ENCODE measurements at places on chromosomes 7 and 10.

DNA sequence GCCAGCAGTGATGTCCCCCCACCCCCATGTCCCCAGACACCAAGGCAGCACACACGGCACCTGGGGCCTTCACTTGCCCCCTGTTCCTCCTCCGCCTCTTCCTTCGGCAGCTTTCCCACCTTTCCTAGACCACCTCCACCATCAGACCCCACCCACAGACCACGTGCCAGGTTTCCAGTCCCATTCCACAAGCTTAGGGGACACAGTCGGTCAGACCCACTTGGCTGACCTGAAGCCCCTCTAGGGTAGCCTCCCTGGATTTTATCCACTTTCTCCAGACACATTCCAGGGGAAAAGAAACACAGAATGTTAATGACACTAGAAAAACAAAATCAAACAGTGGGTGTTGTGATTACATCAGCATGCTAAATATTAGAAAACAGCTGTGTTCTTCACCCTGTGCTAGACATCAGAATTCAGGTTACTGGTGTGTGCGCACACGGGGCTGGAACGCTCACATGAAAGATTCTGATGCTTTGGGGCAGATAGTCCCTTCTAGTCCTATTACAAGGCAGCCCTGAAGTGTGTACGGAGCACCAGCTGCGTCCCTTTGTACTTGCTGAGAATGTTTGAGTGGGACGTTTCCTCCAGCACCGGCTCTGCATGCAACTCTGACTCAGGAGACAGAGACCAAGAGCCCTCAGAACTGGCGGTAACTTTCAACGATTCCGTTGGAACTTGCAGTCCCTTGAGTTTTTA, 75.5 kb upstream of the PPP2R2D start:
- DNase-seq = no peak

- no peak for DNase-seq
Observed at GRCh38 chr10:80315391-80315790, 25.9 kb upstream of the MAT1A start.

- no peak for DNase-seq
Observed at GRCh38 chr7:55493408-55493807, 78.9 kb downstream of the VOPP1 start.

- DNase-seq = no peak
Observed at GRCh38 chr7:30057741-30058140, 29.5 kb downstream of the PLEKHA8 start.

- DNase-seq = no peak
Observed at GRCh38 chr10:92572362-92573090, 1.4 kb downstream of the IDE start.

- DNase-seq = no peak
Observed at GRCh38 chr10:108031505-108031904, 867.0 kb upstream of the SORCS1 start.

- DNase-seq = no peak
Observed at GRCh38 chr10:15045380-15045779, 1.6 kb downstream of the OLAH start.
